ENCODE measurements at places on chromosomes 11 and 22. TPM values are rescaled to one million over a fixed set of nuclear protein-coding genes. Genes with fewer than 3 reads are reported as not detected.

GRCh38 chr11:128422576-128423370 lies 164.6 kb downstream of the ETS1 start:
- DNase-seq: no peak

DNA sequence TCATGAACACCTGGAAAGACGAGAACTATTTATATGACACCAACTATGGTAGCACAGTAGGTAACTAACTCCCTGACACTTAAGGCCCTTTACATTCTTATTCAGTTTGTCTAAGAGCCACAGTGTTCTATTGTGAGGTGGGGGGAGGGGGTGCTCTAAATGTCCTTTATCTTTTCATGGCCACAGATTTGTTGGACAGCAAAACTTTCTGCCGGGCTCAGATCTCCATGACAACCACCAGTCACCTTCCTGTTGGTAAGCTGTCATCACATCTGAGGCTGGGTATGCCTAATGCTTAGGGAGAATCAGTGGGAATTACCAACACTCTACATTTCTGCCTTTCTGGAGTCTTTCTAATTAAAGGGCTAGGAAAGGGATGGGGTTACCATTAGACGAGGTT lies 30.7 kb downstream of the EHF start:
- DNase-seq: no peak

GRCh38 chr22:41380993-41381328 lies 781 bp upstream of the TEF start:
- no peak for DNase-seq

DNA sequence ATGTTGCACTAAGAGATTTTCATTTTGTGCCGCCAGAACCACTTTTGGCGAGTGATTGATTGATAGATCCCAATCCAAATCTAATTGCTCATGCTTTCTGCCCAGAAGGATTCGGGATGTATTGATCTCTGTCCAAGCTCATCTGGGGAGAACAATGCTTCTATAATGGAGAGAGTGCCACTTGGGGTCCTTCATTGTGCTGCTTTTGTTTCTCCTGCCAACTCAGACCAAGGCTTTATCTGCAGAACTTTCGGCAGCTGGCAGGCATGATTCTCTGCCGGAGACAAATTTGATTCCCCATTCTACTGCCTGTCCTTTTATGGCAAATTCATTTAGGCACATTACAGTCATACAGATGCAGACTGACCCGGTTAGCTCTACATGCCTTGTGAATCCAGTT lies 62.9 kb upstream of the NTM start:
- no peak for DNase-seq

GRCh38 chr11:116053548-116053919 lies 549.3 kb upstream of the CADM1 start:
- DNase-seq: no peak

GRCh38 chr22:25143156-25144076 lies 56.2 kb upstream of the CRYBB3 start:
- DNase-seq: no peak

DNA sequence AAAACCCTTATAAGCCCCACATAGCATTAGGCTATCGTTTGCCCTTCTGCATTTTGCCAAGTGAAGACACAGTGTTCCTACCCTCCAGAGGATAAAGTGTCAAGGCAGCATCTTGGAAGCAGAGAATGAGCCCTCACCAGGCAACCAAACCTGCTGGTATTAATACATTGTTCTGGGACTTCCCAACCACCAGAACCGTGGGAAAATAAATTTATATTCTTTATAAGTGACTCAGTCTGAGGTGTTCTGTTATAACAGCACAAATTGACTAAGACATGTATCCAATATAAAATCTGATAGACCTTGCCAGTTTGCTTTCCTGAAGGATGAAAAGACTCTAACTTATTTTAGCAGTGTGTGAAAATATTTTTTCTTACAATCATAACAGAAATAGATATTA lies 792.5 kb upstream of the LRRC4C start:
- DNase-seq: no peak

DNA sequence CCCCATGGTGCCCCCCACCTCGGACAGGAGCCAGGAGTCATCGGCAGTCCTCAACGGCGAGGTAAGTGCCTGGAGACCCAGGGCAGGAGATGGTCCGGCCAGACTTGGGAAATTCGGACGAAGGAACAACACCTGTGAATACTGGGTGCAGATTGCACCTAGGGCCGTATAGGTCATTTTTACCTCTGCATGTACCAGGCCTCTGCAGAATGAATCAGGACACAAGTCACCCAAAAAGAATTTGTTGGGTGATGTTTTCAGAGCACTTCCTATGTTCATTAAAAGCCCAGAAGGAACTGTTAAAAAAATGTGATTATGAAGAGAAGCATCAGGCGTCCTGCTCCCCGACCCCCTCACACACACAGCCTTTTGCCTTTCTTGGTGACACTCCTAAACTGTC lies 93.9 kb downstream of the C11orf91 start:
- DNase-seq: no peak

DNA sequence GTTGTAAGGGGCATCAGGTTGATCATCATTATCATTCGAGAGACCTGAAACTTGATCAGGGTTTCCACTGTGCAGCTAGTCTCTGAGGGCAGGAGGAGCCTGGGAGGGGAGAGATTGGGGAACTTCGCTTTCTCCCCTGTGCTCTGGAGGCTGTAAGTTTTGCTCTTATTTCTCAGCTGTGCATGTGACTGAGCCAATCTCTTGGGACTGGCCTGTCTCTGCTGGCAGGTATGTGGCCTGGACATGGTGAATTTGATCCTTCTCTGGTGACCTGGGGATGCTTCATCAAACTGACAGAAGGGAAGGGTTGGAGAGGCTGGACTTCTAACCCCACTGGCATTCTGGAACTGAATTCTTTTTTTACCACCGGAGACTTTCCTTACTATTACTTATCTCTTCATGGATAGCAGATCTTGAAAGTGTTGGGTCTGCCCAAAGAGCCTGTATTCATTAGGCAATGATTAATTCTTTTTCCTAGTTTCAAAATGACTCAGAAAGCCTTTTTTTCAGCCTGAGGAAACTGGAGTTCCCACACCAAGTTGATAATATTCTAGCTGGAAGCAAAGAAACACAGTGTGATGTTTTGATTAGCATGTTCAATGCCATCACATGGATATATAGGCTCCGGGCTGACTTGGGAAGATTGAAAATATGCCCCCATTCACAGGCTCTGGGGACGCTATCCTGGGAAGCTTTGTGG lies 36.5 kb downstream of the TSPAN18 start:
- no peak for DNase-seq

DNA sequence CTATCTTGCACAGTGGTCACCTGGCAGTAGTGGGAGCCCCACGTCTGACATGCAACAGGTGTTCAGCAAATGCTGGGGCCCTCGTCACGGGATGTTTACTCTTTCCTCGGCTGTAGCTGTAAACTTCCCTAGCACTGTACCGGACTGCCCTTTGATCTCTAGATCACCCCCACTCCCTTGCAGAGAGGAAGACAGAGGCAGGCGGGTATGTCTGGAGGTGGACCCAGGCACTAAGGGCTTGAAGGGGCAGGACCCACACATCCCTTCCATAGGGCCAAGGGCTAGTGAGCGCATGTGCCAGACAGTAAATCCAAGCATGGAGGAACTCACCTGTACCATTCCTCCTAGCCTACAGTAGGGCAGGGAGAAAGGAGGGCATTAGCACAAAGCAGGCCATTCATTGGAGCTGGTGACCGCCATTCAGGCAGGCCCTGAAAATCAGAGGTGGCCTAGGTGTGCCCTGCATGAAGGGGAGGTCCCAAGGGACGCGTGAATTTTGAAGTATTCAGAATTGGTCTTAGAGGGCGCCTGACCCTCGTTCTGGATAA lies 1.9 kb upstream of the SMTN start:
- no peak for DNase-seq

DNA sequence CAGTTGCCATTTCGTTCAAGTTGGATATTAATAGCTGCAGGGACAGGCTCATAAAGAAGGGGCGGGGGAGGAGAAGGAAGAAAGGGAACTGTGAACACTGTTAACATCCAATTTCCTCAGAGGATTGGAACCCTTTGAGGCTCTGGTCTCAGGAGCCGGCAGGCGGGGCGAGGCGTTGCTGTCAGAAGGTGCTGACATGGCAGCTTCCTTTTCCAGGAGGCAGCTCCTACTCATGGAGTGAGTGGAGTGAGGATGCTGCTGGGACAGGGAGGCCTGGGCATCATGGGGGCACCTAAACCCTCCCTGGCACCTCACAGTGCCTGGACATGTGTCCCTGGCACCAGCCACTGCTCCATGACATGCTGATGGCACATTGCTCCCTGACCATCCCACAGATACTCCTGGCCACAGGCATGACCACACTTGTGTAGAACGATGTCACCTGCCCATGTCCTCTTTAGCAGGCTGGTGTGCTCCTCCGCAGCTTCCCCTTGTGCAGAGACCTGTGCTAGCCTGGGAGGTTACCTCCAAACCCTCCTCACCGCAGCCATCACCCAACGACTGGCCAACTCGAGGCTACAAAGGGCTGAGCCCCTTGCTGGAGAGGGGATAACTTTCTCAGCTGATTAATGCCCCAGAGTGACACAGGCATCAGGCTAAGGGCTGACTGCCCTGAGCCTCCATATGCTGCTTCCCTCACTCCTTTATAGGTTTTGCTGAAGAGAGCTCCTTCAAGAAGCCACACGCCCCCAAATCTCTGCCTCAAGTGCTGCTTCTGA lies 79.6 kb upstream of the NECTIN1 start:
- no peak for DNase-seq

- no peak for DNase-seq
These were observed 796 bp downstream of the MYOD1 start for GRCh38 chr11:17719938-17720795.

MRPL40 gene
- total RNA-seq: 24.2 TPM

FGF19 gene
- 0.13 TPM for total RNA-seq

TSPO gene
- total RNA-seq: 70.6 TPM

PDE2A gene
- not detected for total RNA-seq

CAT gene
- total RNA-seq: 18.4 TPM

BET1L gene
- 59.3 TPM for total RNA-seq
